Suprapubic skin (tissue), 4 donors: ENCODE measurements at places on chromosomes 4 and X.

GRCh38 chr4:36152735-36153134, 91.6 kb downstream of the ARAP2 start:
- H3K4me3 ChIP-seq = no peak overlapping the region
- H3K27me3 ChIP-seq = no peaks in the 10 kb centered on the region
- DNase-seq = no peak
- H3K27ac ChIP-seq = no peak overlapping the region

DNA sequence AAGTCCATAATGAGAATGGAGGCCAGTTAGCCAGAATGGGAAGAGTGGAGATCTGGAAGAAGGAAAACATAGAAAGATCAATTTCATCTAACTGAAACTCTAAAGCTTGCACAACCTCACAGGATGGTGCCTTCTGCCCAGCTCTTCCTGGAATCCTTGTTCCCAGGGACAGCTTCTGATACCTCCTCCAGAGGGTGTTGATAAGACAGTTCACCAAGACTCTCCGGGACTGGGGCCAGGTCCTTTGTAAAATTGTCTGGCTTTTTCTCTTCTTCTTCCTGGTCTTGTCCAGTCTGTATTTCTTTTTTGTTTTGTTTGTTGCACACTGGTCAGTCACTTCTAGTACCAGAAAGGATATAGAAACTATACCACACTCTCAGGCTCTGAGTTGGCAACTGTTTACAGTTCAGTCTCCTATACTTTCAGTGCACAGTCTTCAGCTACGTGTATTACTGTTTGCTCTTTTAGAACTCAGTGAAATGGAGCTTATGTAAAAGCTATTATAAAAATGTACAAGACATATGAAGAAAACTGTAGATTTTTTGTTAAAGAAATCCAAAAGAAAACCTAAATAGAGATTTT, 142.8 kb upstream of the RPL34 start:
- H3K27me3 ChIP-seq = no peaks in the 10 kb centered on the region
- no peaks in the 10 kb centered on the region for H3K4me1 ChIP-seq
- DNase-seq = no peak
- no peak overlapping the region for H3K27ac ChIP-seq

DNA sequence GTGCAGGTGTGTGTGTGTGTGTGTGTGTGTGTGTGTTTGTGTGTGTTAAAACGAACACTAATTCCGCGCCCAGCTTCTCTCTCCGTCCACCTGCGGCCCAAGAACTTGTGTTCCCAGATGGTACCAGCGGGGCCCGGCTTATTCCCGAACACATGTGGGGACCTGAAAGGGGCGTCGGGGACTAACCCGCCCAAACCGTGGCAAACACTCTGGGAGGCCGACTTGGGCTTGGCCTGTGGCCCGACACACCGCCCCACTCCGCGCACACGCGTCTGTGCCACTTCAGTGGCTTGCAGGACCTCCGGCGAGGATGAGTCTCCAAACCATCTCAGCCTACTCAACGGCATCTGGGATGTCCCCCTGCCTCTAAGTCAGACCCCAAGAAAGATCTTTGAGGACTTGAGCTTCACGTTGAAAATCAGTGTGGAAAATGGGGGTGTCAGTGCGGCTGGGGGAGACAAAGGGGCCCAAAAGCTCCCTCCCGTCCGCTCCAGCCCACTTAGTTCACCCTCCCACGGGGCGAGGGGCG, 790 bp upstream of the HHIP start:
- peaks cover 24% of the 10 kb centered on the region for H3K4me1 ChIP-seq
- no peak for DNase-seq
- no peak overlapping the region for H3K27ac ChIP-seq
- H3K27me3 ChIP-seq = peaks cover 51% of the 10 kb centered on the region

- H3K4me1 ChIP-seq = peaks cover under 1% of the 10 kb centered on the region
- H3K4me3 ChIP-seq = no peak overlapping the region
- H3K27ac ChIP-seq = no peak overlapping the region
- peaks cover 77% of the 10 kb centered on the region for H3K36me3 ChIP-seq
- DNase-seq = no peak
- no peaks in the 10 kb centered on the region for H3K27me3 ChIP-seq
Observed at GRCh38 chr4:102606261-102606660, 105.1 kb downstream of the NFKB1 start.

DNA sequence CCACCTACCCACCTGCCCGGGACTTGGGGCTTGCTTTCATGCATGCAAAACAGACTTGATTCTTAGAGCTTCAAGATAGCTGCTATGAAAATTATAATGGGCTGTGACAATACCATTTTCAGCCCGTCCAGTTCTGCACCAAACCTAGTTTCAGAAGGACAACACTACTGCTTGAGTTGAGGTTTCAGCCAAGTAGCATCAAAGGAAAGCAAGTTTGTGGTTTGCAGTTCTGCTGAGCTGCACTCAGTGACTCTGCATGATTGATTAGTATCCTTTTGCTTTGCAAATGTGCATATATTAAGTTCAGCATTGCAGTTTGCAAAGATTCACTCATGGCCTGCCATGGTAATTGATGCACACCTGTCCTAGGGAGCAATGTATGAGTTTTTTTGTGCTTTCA, 442.7 kb downstream of the RPA4 start:
- H3K4me1 ChIP-seq = no peaks in the 10 kb centered on the region
- H3K4me3 ChIP-seq = no peak overlapping the region
- H3K36me3 ChIP-seq = no peaks in the 10 kb centered on the region
- no peak for DNase-seq
- no peak overlapping the region for H3K27ac ChIP-seq
- no peaks in the 10 kb centered on the region for H3K27me3 ChIP-seq

DNA sequence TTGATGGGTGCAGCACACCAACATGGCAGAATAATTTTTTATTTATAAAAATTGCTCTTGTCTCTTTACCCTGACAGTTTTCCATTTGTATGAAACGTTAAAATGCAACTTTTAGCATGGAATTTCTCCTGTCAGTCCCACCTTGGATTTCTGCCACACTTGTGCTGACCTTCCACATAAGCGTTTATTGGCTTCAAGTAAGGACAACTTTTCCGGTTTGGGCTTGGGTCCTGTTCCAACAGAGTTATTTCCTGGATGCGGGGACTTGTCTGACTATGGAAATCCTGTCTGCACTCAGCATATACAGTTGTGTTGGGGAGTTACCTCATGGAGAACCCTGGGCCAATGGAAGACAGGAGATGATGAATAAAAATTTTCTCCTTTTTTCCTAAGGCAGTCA, 294.7 kb downstream of the NAF1 start:
- no peaks in the 10 kb centered on the region for H3K36me3 ChIP-seq
- H3K4me1 ChIP-seq = no peaks in the 10 kb centered on the region
- DNase-seq = no peak
- H3K4me3 ChIP-seq = no peak overlapping the region
- H3K27ac ChIP-seq = no peak overlapping the region
- H3K27me3 ChIP-seq = no peaks in the 10 kb centered on the region

DNA sequence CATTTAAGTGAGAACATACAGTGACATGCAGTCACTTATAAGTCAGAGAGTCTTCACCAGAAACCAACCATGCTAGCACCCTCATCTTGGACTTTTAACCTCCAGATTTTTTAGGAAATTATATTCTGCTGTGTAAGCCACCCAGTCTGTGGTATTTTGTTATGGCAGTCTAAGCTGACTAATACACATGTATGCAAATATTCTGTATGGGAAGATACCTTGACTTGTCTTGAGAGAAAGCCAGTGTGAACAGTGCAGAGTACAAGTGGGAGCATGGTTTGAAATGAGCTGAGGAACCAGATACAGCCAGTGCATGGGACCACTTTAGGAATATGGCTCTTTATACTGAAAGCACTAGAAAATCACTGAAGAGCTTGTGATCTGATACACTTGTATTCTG, 110.4 kb upstream of the MAP9 start:
- no peaks in the 10 kb centered on the region for H3K27me3 ChIP-seq
- no peak for DNase-seq
- no peak overlapping the region for H3K4me3 ChIP-seq
- H3K4me1 ChIP-seq = no peaks in the 10 kb centered on the region

- no peak overlapping the region for H3K4me3 ChIP-seq
- H3K27me3 ChIP-seq = no peaks in the 10 kb centered on the region
- DNase-seq = no peak
Observed at GRCh38 chrX:43958529-43958928, 14.7 kb downstream of the NDP start.

DNA sequence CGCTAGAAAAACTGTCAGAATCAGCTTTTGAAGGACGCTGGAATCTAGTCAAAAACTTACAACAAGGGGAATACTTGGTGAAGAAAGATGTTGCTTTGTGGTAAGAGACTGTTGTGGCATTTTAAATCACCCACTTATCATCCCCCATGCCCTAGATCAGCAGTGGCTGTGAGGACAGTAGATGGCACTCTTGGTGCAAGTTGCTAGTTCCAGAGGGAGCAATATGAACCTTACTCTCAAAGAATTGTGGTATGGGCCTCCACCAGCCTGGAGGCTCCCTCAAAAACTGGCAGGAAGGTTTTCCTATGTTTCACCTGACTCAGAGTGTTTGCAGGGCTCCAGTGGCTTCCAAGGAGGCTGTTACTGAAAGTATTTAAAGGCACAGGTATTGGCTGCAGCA, 37.7 kb upstream of the SLC16A2 start:
- H3K27me3 ChIP-seq = no peaks in the 10 kb centered on the region
- no peak for DNase-seq
- no peak overlapping the region for H3K27ac ChIP-seq
- H3K4me1 ChIP-seq = no peaks in the 10 kb centered on the region
- no peaks in the 10 kb centered on the region for H3K36me3 ChIP-seq
- no peak overlapping the region for H3K4me3 ChIP-seq

DNA sequence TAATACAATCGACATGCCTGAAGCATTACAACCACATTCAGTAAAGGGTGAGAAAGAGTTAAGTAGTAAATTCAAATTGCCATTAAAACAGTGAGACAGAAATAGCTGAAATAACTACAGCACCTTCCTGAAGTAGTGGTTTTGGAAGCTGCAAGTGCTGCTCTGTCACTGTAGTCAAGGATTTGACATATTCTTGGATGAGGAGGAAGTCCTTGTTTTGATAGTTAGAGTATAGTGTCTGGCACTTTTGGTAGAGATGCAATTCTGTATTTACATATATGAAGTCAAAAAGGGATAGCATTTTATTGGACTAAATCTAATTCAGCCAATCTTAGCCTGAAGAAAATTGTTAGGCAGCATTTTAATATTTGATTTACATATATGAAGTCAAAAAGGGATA, 1559.6 kb downstream of the TECRL start:
- H3K27ac ChIP-seq = no peak overlapping the region
- no peaks in the 10 kb centered on the region for H3K4me1 ChIP-seq
- H3K4me3 ChIP-seq = no peak overlapping the region
- no peaks in the 10 kb centered on the region for H3K27me3 ChIP-seq

DNA sequence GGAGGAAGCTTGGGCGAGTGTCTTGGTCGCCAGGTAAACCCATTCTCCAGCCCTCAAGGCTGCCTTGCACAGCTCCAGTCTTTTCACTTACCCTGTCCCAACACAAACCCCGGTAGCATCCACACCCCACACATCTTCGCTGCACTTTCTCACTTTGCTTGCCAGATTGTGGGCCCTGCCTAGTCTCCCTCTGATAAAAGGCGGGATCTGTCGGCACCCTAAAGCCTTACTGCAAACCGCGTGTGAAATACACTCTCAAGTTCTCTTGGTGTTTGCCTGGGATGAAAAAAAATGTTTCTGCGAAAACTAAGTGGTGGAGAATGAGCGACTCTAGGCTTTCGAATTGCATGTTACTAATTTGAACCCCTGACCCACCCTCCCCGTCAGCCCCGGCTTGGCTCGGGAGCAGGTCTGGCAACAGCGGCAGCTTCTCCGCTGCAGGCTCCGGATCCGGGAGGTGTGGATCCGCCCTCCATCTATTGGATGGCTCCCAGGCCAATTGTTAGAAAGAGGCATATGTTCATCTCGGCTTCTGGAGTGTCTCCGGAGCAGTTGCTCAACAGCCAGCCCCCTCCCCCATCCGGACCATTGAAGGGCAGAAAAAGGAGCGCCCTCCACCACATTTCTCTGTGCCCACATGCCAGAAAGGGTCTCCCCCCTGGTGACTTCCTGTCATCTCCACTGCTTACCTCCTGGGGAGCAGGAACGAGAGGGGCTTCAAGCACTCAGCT, 3.0 kb upstream of the CITED1 start:
- H3K27ac ChIP-seq = no peak overlapping the region
- H3K27me3 ChIP-seq = peaks cover 26% of the 10 kb centered on the region
- H3K36me3 ChIP-seq = no peaks in the 10 kb centered on the region
- peak overlapping the region; percentile 61 for H3K4me3 ChIP-seq
- H3K4me1 ChIP-seq = peaks cover 39% of the 10 kb centered on the region

DNA sequence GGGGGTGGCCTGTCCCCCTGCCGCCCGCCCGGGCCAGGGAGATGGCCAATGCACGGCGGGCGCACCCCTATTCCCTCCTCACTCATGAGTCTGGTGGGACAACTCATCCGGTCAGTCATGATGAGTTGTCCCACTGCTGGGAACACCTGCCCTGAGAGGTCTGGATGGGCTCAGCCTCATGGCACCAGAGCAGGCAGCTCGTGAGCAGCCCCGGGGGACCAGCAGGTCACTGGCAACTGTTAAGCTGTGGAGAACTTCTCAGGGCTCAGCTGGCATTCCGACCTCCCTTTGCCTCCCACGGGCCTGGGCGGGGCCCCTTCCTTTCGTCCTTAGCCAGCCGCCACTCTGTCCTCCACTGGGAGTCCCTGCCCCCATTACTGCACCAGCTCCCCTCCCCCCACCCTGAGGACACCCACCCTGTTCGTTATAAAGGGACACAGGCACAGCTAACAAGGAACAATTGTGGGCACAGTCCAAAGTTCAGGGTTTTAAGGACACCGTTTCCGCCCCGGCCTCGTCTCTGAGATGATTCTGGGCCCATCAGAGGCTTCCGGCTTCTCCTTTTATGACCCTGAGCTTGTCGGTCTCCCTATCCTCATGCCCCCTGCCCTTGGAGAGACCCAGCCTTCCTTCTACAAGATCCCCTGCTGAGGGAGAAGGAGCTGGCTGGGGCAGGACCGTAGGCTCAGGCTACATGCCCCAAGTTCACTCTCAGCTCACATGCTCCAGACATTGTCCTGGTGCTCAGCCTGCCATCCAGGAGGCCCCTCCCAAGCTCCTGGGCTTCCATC, 14.6 kb upstream of the KIAA0232 start:
- no peaks in the 10 kb centered on the region for H3K36me3 ChIP-seq
- H3K27me3 ChIP-seq = no peaks in the 10 kb centered on the region
- H3K4me1 ChIP-seq = peaks cover 46% of the 10 kb centered on the region
- no peak overlapping the region for H3K4me3 ChIP-seq
- DNase-seq = no peak
- H3K27ac ChIP-seq = no peak overlapping the region

DNA sequence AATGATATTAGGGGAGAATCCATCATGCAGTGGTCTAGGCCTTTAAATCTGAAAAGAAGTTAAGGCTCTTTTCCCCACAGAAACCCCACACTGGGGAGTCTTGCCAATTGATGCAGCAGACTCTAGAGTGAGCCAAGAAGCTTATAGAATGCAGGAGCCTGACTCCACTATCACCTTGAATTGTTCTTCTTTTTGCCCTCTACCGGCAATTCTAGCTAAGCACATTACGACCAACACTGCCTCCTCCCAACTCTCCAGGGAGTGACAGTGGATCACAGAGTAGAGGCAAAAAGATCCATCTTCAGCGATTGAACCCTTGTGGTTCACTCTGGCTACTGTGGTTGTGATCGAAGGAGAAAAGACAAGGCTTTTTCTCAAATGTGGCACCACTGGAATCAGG, 331.5 kb downstream of the NKX6-1 start:
- no peaks in the 10 kb centered on the region for H3K4me1 ChIP-seq
- H3K27me3 ChIP-seq = no peaks in the 10 kb centered on the region
- DNase-seq = no peak
- no peak overlapping the region for H3K27ac ChIP-seq

GRCh38 chr4:110198049-110198434, 373 bp downstream of the ELOVL6 start:
- peaks cover 16% of the 10 kb centered on the region for H3K4me1 ChIP-seq
- no peaks in the 10 kb centered on the region for H3K36me3 ChIP-seq
- DNase-seq = no peak
- peak overlapping the region; percentile 95 for H3K27ac ChIP-seq
